T-helper 17 cell (primary cell): ENCODE measurements at places on chromosomes 12 and 14.

- no peak for DNase-seq
Observed at GRCh38 chr14:81285245-81285644, 64.5 kb upstream of the GTF2A1 start.

- no peak for DNase-seq
Observed at GRCh38 chr14:26334288-26334687, 263.5 kb downstream of the NOVA1 start.

DNA sequence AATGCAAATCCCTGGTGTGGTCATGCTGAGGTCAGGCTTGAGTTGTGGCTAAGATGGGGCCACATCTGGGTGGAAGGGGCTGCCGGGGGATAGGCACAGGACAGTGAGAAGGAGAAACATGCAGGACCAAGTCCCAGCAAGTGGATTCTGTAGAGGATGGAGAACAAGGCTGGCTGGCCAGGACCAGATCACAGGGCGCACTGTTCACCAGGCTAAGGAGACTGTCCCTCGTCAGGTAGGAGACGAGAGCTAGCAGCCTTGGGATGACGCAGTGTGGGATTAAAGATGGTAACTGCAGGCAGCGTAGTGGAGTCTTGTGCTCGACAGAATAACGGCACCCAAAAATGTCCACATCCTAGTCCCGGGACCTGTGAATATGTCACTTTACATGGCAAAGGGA is 336.1 kb downstream of the BCL11B start:
- no peak for DNase-seq

DNA sequence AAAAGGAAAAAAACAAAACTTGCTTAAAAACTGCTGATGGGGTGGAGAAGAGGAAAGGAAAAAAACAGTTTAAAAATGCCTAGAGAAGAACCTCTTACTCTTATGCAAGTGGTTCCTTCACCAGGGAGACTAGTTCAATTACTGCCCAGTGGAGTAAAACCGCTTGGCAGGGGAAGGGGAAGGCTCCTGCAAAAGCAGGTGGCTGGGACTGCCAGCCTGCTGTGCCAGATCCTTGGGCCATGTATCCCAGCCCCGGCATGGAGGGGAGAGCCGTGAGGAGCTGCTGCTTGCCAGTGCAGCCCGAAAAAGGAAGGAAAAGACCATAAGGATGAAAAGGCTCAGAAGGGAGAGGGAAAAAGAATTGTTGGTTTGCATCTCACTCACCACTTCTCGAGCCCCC is 123.0 kb downstream of the FSCB start:
- no peak for DNase-seq

GRCh38 chr12:84919271-84919670 is 6.7 kb upstream of the SLC6A15 start:
- DNase-seq: no peak

DNA sequence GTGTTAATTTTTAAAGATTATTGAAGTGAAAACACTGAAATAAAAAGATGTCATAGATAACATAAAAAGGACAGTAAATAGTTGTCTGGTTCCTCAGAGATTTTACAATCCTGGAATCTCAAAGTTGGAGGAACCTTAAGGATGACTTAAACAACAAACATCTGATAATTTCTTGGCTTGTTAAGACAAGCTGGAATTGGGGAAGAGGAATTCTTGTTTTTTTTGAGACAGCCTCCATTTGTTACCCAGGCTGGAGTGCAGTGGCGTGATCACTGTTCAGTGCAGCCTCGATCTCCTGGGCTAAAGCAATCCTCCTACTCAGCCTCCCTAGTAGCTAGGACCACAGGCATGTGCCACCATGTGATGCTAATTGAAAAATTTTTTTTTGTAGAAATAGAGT is 2.3 kb downstream of the ZNF410 start:
- DNase-seq: no peak

DNA sequence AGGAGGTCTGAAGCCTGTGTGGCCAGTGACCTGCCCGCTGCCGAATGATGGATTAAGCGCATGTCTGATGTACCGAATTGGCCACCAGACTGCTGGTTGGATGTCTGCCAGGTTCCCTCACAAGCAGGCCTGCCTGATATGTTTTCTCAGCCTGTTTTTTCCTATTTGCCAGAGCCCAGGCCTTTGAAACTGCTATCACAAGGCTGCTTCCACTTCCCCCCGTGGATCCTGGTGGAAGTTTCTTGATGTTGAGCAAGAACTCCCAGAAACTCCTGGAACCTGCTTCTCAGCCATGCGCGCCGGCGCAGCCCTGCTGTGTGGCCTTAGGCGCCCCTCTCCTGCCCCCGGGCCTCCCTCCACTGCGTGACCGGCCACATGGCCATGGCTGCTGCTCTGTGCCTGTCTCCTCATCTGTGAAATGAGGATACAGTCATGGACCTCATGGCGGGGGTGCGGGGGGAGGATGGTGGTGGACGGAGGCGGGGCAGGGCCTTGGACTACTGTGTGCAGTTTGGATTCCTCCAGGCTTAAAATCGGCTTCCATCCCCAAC is 56.6 kb downstream of the CALM1 start:
- no peak for DNase-seq

DNA sequence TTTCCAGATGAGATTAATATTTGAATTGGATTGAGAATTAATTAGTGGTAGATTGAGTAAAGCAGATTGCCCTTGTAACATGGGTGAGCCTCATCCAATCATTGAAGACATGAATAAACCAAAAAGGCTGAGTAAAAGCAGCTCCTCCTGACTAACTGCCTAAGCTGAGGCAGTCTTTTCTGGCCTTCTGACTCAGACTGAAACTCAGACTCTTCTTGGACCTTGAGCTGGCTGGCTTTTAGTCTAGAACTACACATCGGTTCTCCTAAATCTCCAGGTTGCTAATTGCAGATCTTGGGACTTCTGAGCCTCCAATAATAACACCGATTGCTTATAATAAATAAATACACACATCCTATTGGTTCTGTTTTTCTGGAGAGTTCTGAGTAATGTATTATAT is 24.0 kb downstream of the FKBP11 start:
- no peak for DNase-seq

DNA sequence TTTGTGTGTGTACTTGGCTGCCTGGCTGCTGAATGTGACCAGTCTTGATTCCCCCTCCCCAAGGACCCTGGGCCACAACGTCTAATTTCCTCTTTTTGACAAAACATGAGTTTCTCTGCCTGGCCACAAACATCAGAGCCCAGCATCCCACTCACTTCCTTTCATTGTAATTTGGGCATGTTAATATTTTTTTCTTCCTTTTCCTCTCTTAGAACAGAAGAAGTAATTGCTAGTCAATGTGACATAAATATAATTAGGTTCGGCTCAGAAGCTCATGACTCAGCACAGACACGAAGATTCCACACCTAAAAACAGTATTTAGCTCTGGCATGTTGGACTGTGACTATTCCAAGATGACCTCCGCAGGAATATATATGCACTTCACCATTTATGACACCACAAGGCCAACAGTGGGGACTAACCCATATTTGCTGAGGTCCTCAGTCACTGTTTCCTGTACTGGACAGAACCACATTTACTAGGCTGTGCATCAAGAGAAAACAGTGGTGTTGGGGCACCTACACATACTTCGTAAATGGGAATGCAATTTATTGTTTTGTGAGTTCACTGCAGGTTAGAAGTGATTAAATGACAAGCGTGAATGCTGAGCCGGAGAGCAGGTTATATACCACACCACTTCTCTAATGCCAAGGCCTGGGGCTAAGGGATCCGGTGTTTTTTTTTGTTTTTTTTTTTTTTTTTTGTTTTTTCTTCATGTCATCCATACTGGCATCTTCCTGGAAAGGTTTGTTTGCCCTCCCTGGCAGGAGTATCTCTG is 4.2 kb downstream of the GSG1 start:
- DNase-seq: no peak

DNA sequence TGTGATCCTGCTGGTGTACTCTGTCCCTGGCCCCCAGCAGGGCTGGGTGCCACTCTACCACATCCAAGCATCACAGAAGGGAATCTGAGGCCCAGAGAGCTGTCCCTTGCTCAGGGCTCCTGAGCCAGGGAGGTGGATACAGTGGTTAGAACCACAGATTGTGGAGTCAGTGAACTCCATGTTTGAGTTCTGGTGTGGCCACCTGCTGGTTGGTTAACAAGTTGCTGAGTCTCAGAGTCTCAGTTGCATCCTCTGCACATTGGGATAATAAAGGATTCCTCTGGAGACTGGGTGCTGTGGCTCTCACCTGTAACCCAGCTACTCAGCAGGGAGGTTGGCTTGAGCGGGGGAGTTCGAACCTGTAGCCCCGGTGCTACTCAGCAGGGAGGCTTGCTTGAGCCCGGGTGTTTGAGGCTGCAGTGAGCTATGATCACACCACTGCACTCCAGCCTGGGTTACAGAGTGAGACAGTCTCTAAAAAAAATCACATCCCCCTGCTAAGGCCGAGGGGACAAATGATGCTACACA is 39.4 kb downstream of the MVK start:
- DNase-seq: no peak

DNA sequence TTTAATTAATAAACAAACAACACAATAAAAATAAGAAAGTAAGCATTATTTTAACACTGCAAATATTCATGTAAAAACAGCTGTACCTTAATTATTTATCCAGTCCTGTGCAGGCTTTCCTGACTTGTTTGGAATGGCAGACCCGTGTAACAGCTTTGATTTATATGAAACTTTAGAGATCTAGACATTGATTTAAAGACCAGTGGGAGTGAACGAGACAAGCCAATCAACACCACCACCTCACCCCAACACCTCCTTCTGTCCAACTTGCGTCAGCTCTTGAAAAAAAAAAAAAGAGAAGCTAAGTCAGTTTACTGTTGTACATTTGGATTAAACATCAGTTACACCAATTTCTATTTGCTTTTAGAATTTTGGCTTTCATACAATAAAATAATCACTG is 22.3 kb downstream of the SLC38A4 start:
- DNase-seq: no peak

- DNase-seq: no peak
Observed at GRCh38 chr14:79476552-79476951, 734.8 kb downstream of the DIO2 start.

GRCh38 chr14:22839159-22839779 is 2.9 kb downstream of the MMP14 start:
- DNase-seq: no peak

- no peak for DNase-seq
Observed at GRCh38 chr12:90275088-90275487, 566.5 kb upstream of the ATP2B1 start.

DNA sequence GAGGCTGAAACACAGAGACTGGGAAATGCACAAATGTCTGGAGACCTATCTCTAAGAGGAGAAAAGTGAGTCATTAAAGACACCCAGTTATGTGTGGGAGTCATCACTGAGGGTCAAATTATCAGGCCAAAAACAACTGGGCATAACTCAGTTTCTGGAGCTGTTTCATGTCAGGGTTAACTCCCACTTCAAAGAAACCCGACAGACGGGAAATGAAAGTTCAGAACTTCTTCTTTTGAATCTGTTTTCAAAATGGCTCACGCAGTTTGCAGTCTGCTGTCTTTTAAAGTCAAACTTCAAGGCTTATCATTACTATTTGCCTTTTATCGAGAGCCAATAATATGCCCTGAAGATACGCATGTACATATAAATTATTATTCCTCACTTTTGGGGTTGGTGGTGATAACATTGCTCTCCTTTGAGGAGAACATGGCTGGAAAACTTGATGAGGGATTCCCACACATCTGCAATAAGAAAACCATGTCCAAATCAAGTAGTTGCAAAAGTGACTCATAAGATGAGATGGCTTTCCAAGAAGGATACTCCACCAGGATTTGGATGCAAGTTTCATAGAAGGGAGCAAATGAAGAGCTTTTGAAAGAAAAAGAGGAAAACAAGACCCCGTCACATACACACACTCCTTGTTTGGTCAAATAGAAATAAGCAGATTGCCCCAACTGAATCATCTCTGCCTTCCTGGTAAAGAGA is 341.4 kb downstream of the ADAMTS20 start:
- no peak for DNase-seq
